HuH-7 (cell line): ENCODE measurements at places on chromosomes 2 and 18.

GRCh38 chr2:62382757-62383156 is 123.2 kb downstream of the TMEM17 start:
- no peak for DNase-seq

GRCh38 chr2:190819840-190820301 is 60.8 kb upstream of the GLS start:
- no peak for DNase-seq

GRCh38 chr2:176419591-176420071 is 150.4 kb downstream of the MTX2 start:
- no peak for DNase-seq

DNA sequence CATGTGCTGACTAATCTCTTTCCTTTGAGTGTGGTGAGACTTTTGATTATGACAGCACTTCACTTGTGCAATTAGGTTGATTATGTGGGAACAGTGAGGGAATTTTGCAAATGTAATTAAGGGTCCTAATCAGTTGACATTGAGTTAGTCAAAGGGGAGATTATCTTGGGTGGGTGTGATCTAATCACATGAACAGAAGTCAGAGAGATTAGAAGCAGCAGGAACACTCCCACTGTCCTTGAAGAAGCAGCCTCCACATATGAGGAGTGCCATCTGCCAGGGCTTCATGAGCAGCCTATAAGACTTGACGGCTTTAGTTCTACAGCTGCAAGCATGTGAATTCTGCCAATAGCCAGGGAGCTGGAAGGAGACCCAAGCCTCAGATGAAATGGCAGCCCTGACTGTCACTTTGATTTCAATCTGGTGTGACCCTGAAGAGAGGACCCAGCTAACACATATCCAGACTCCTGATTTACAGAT is 89.4 kb upstream of the APCDD1 start:
- DNase-seq: no peak

- DNase-seq: no peak
These were observed 161.7 kb downstream of the MREG start for GRCh38 chr2:215851696-215852095.

DNA sequence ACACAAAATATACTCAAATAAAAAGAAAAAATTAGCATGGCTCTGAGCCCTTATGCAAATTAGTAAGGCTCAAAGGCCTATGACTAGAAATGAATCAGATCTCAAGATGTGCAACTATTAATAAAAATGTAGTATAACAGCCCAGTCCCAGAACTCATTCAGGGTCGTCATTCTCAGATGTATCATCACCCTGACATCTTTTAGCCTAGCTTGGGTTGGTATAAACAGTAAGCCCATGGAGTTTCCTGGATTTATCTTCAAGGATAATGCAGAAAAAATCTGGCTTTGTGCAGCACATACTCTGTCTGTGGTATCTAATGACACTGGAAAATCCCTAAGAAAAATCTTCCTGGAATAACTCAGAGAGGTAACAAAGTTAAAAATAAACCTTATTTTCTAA is 239.3 kb downstream of the ZNF385B start:
- DNase-seq: no peak
